ENCODE measurements at places on chromosomes 13 and 19. TPM values are rescaled to one million over a fixed set of nuclear protein-coding genes. Genes with fewer than 3 reads are reported as not detected.

PSG6 gene
- not detected for total RNA-seq

SYDE1 gene
- 55.5 TPM for total RNA-seq

DCT gene
- total RNA-seq = 1.5 TPM

CEACAM1 gene
- total RNA-seq = 2.1 TPM

RAB20 gene
- total RNA-seq = 13.3 TPM

TDRD12 gene
- 0.83 TPM for total RNA-seq

LILRA1 gene
- total RNA-seq = 2.0 TPM

TPTE2 gene
- total RNA-seq = not detected

KIR2DL1 gene
- not detected for total RNA-seq

CCDC159 gene
- total RNA-seq = 14.6 TPM

ZNF491 gene
- total RNA-seq = 2.5 TPM

C5AR1 gene
- 8.6 TPM for total RNA-seq

RDH8 gene
- total RNA-seq = not detected

MCOLN1 gene
- total RNA-seq = 20.7 TPM

GRK1 gene
- not detected for total RNA-seq

PCCA gene
- 40.2 TPM for total RNA-seq

NANOS2 gene
- total RNA-seq = not detected

DACT3 gene
- 46.7 TPM for total RNA-seq

NALCN gene
- total RNA-seq = 0.63 TPM

ZNF429 gene
- 12.9 TPM for total RNA-seq

TMEM238 gene
- total RNA-seq = 1.1 TPM

IZUMO2 gene
- not detected for total RNA-seq

BRSK1 gene
- 16.9 TPM for total RNA-seq

IQCN gene
- total RNA-seq = 1.4 TPM

PSG2 gene
- total RNA-seq = not detected

ALOX5AP gene
- total RNA-seq = 18.1 TPM

ZNF729 gene
- total RNA-seq = not detected

MVB12A gene
- total RNA-seq = 66.1 TPM

CABP5 gene
- total RNA-seq = not detected

IL4I1 gene
- total RNA-seq = 0.50 TPM

ADGRE2 gene
- 2.9 TPM for total RNA-seq

PPP1R13L gene
- 16.8 TPM for total RNA-seq

PDE4C gene
- total RNA-seq = 0.17 TPM
